ENCODE measurements at places on chromosomes 7 and 10. TPM values are rescaled to one million over a fixed set of nuclear protein-coding genes. Genes with fewer than 3 reads are reported as not detected.

DNA sequence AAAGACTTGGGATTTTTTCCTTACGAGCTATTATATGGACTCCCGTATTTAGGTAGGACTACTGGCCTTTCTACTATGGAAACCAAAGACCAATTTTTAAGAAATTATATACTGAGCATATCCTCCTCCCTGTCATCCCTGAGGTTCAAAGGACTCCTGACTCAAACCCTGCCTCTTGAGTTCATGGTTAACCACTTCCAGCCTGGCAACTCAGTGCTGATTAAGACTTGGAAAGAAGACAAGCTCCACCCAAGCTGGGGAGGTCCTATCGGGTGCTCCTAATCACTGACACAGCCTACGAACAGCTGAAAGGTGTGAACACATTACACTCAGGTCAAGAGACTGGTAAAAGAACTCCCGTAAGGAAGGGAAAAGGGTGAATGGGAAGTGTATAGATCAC is 66.8 kb downstream of the LYZL2 start:
- no peak for DNase-seq

DNA sequence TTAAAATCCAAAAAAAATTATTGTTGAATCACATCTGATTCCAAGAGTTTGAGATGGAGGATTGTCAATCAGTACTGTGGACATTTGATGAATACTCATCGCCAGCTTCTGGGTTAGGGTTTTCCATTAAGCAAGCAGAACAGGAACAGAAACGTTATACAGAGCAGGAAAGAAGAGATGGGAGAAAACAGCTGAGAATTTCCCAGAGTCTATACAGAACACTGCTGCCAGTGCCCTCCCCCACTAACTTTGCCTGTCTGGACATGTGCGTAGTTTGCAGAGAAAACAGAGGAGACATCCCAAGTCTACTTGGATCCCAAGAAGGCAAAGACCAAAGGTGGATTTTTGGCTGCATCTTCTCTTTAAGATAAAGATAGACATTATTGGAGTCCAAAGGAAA is 19.0 kb downstream of the C10orf90 start:
- no peak for DNase-seq

Gene CAMK2B
- total RNA-seq = 26.9 TPM

Gene SKIDA1
- total RNA-seq = 3.1 TPM

Gene PLEKHS1
- total RNA-seq = 0.22 TPM

GRCh38 chr10:83724471-83725241 is 414.7 kb upstream of the GHITM start:
- no peak for DNase-seq

DNA sequence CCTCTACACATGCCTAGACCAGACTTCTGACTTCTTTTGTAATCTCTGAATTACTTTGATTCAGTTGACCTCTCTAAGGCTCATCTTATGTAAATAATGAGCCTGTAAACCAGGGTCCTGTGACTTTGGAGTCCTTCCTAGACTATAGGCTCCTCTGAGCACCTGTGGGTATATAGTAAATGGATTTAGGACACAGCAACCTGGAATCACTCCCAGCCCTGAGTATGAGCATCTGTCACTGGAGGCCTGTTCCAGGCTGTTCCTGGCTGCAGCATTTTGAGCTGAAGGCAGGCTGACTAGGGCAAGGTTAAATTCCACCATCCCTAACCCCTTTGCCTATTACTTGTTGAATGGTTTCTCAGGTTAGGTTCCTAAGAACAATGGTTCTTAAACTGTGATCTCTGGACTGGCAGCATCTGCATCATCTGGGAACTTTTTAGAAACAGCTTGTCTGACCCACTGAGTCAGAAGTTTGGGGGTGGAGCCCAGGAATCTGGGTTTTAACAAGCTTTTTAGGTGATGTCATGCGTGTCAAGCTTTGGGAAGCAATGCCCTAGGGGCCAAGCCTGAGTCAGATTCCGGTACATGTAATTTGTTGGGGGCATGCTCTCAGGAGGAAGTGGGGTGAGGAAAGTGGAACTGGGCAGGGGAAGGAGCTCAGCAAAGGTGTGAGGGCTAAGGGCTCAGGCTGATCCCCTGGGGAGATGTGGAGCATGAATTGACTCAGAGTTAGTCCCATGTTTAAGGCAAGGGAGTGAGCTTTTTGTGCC is 28.2 kb downstream of the MINDY4 start:
- peak; percentile 71 for DNase-seq

GRCh38 chr7:154748089-154748786 is 254.7 kb downstream of the PAXIP1 start:
- DNase-seq = no peak

- DNase-seq = peak; percentile 67
Observed at GRCh38 chr7:6026011-6026819, 5.0 kb upstream of the ANKRD61 start.

Gene NKX6-2
- total RNA-seq = 2.1 TPM

GRCh38 chr7:93202594-93203250 is 23.5 kb downstream of the HEPACAM2 start:
- DNase-seq = no peak

- DNase-seq = no peak
Observed at GRCh38 chr10:118868589-118868988, 113.8 kb upstream of the CACUL1 start.

DNA sequence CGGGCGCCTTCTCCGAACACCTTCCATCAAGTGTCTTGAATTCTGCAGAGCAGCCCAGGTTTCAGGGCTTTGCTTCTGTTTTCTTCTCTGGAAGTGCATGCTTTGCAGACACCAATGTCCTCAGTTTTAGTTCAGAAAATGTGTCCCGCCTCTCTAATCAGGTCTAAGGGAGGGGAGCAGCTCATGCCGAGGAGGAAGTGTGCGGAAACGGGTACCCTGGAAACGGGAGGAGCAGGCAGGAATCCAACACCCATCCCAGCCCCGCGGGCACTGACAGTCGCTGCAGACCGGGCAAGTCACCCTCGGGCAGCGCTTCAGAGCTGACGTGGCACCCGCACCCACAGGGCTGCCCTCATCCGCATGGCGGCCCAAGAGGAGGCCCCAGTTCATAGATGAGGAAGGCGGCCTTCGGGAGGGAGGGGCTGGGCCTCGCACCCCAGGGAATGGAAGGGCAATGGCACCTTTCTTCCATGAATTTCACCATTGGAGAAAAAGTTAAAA is 338.7 kb downstream of the DNAJB6 start:
- no peak for DNase-seq

Gene C10orf67
- 1.2 TPM for total RNA-seq

GRCh38 chr10:21347043-21347784 is 178.3 kb downstream of the SKIDA1 start:
- DNase-seq = no peak

Gene PGAM1
- total RNA-seq = 117 TPM

GRCh38 chr10:43209074-43209455 is 57.8 kb downstream of the RASGEF1A start:
- DNase-seq = peak; percentile 41

Gene ITPRID1
- not detected for total RNA-seq

GRCh38 chr10:34141032-34141680 is 673.9 kb downstream of the PARD3 start:
- no peak for DNase-seq

- peak; percentile 42 for DNase-seq
Observed at GRCh38 chr7:44278451-44279161, 46.8 kb downstream of the CAMK2B start.

Gene SPDYE2
- 0.31 TPM for total RNA-seq

Gene PPP1R17
- total RNA-seq = not detected

Gene EVX1
- not detected for total RNA-seq

GRCh38 chr7:110382736-110383135 is 708.2 kb upstream of the LRRN3 start:
- no peak for DNase-seq

Gene SUN3
- not detected for total RNA-seq

GRCh38 chr10:48232717-48233447 is 41.6 kb downstream of the FRMPD2 start:
- DNase-seq = no peak

GRCh38 chr10:12422189-12422588 is 72.8 kb downstream of the CAMK1D start:
- no peak for DNase-seq

GRCh38 chr10:78915190-78915518 is 153.6 kb upstream of the ZMIZ1 start:
- no peak for DNase-seq

DNA sequence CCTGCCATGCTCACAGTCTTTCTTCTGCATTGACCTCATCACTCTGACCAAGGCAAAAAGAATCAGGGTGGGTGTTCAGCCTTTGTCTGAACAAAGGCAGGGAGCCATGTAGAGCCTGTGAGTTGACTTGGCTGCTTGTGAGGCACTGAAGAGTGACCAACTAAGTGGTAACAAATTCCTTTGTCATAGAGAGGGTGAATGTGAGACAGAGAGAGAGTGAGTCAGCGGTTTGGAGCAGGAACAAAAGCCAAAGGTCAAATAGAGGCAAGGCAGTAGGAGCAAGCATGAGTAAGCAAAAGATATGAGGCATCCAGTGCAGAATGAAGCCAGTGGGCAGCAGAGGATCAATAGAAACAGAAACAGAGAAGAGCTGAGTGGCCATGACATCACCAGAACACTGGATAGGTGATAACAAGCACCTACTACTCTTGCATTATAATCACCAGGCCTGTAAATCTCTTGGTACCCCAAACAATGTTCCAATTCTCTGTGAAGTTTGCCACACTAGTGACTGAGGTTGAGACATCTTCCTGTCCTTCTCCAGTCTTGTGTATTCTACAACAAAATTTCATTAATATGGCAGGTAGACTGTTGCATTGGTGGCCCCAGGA is 116.2 kb upstream of the LAMB4 start:
- DNase-seq = no peak

- no peak for DNase-seq
Observed at GRCh38 chr7:126940723-126941307, 311.9 kb downstream of the GRM8 start.

Gene ZNF488
- total RNA-seq = 0.71 TPM

- DNase-seq = peak; percentile 89
Observed at GRCh38 chr10:96831867-96832720, at the start of gene LCOR. Gene LCOR (plus strand): TSS chr10:96832298. CDS start chr10:96949058, 116,760 bp downstream.

Gene CCT6A
- total RNA-seq = 77.3 TPM

DNA sequence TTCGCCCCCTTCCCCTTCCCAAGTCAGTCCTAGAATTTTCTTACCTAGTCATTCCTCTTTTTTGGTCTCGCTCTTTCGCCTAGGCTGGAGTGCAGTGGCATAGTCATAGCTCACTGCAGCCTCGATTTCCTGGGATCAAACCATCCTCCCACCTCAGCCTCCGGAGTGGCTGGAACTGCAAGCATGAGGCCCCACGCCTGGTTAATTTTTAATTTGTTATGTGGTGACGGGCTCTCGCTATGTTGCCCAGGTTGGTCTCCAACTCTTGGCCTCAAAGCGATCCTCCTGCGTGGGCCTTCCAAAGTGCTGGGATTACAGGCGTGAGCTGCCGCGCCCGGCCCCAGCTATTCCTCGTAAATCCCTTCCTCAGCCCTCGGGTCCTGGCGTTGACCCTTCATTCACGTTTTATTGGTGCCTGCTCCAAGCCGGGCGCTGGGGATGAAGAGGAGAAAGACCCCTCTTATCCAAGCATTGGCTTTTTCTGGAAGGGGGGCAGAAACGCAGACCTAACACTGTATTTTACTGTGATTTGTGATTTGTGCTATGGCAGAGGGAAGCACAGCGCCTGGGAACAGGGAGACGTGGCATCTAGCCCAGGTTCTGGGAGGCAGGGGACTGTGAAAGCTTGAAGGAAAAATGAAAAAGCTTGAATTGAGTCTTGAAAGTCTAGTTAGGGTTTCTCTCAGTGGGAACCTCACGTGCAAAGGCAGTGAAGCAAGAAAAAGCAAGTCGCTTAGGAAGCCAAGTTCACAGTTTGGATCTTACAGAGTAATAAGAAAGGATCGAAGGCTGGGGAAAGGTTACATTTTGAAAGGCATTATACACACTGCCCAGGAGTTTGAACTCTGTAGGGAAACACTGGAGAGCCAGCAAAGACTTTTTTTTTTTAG is 516 bp downstream of the ZNHIT1 start:
- no peak for DNase-seq

Gene BLNK
- 13.1 TPM for total RNA-seq

Gene TRPV5
- 0.22 TPM for total RNA-seq

GRCh38 chr7:131190146-131190545 is 137.5 kb upstream of the MKLN1 start:
- no peak for DNase-seq

DNA sequence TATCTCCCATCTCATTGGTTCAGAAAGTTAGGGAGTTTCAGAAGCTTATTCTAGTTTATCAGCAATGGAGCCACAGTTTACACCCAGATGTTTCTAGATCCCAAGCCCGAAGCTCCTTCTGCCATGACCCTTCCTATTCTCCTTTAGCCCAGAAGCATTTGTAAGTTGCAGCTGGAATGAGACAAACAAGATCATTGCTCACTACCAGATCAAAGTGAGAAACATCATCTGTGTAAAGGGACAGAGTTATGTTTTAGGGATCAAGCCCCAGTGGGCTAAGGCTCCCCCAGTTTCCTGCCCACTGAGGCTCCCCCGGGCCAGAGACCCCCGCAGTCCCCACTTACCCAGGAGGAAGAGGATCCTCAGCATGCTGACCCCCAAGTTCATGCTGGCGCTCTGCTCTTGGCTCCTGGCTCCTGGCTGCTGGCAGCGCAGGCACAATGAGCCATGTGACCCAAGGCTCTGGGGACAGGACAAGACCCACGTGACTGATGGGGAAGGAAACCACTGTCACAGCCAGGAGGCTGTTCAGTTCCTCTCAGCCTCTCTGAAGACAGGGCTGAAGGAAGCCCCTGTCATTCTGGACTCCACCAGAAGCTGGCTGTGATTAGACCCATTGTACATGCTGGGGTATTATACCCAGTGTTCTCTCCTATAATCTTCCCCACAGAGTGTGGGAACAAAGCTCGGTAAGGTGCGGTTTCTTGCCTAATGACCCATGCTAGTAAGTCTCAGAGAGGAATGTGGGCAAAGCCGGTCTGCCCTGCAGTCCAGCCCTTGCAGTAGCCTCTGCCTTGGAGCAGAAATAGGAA is at the start of gene TMEM273:
TMEM273 (minus strand) TSS at position 442 of the 812 bp plus-strand sequence; CDS start at position 387, 55 bp downstream.
- peak; percentile 82 for DNase-seq

- no peak for DNase-seq
Observed at GRCh38 chr10:22682237-22683139, 31.9 kb downstream of the PIP4K2A start.

DNA sequence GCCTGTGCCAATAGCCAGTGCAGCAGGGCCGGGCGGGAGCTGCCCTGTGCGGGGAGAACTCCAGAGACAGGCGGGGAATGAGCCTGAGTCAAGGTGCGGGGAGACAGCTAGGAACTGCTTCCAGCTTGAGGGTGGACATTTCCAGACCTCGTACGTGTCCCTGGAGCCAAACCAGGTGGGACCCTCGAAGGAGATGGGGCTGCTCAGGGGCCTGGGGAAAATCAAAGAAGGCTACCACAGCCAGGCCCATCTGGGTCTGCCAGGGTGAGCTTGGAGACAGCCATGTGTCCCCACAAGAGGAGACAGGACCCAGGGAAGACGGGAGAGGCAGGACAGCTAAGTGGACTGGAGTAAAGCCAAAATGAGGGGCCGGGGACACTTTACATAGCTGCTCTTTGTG is 504.9 kb upstream of the MGMT start:
- DNase-seq = no peak

DNA sequence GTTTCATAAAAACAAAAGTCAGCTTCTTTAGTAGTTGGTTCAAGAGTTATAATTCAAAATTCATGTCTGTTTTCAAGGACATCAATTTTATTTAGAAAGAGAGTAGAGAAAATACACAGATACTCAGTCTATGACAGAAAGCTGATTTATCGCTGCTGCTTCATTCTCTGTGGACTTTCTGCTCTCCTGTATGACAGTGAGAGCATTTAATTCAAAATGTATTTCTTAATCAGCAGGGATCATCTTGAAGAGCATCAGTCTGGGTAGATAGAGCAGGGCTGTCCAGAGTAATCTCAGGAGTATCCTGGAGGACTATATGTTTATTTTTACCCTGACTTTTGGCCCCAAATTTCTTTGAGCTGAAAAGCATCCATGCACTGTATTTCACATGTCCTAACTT is 1676.7 kb downstream of the REEP3 start:
- no peak for DNase-seq
